ENCODE measurements at places on chromosomes 7 and 10. TPM values are rescaled to one million over a fixed set of nuclear protein-coding genes. Genes with fewer than 3 reads are reported as not detected.

Gene C7orf33
- not detected for total RNA-seq

Gene COMTD1
- 10.8 TPM for total RNA-seq

Gene TRDMT1
- 9.1 TPM for total RNA-seq

Gene GOLGA7B
- total RNA-seq, result 2.0 TPM

DNA sequence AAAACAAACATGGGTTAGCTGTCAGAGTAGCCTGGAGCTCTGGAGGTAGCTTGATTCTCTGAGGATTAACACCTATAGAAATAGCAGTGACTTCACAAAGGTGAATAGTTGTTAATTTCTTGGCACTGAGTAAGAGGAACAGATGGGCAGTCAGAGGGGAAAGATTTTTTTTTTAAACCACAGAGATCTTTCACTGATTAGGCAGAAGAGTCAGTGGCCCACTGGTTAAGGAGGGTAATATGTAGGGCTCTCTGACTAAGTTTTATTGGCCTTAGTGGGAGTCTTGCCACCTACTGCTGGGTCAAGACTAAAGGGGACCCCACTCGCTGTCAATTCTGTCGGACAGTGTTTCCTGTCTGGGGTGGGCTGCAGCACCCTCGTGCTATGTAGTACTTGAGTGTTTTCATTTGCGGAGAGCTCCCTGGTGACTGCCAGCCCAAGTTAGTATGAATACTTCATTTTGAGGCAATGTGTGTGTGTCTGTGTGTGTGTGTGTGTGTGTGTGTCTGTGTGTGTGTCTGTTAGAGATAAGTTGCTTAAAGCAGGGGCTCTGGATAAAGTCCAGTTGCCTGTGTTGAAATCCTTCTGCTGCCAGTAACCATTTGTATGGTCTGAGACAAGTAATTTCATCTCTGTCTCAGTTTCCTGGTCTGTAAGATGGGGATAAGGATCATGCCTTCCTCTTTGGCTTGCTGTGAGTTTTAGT is 145.2 kb downstream of the ARID5B start:
- peak; percentile 63 for DNase-seq

Gene CLRN3
- total RNA-seq, result not detected

DNA sequence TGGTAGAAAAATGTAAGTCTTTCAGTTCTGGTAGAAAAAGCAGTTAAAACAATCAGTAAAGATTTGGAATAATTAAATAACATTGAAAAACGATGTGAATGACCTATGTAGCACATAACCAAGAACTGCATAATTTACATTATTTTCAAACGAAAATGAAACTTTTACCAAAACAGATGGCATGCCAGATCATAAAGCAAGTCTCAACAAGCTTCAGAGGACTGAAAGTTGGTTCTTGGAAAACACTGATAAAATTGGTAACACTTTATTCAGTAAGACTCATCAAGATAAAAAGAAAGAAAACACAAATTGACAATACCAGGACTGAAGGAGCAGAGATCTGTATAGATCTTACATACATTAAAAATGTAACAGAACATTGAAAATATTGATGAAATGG is 92.8 kb downstream of the VIPR2 start:
- no peak for DNase-seq

Gene ING3
- total RNA-seq, result 23.7 TPM

Gene GPR85
- 1.4 TPM for total RNA-seq
